Suprapubic skin (tissue), 4 donors: ENCODE measurements at places on chromosomes 4 and X. TPM values are rescaled to one million over a fixed set of nuclear protein-coding genes. Genes with fewer than 3 reads are reported as not detected.

- no peak overlapping the region for H3K27ac ChIP-seq
- H3K27me3 ChIP-seq: no peaks in the 10 kb centered on the region
- no peaks in the 10 kb centered on the region for H3K36me3 ChIP-seq
- no peak overlapping the region for H3K4me3 ChIP-seq
- no peaks in the 10 kb centered on the region for H3K4me1 ChIP-seq
Observed at GRCh38 chrX:132614297-132614696, 125.5 kb upstream of the MBNL3 start.

GRCh38 chr4:36281384-36282106 is at the start of gene DTHD1:
Gene DTHD1, plus strand, starts transcription at chr4:36281616. Its CDS starts 143 bp downstream, at chr4:36281759.
- H3K4me3 ChIP-seq: no peak within 1 kb of the TSS
- no peaks in the 10 kb centered on the region for H3K36me3 ChIP-seq
- no peaks in the 10 kb centered on the region for H3K27me3 ChIP-seq
- no peak for DNase-seq
- peaks cover 12% of the 10 kb centered on the region for H3K4me1 ChIP-seq

GDI1 gene
- total RNA-seq: 82.0 TPM

GPC3 gene
- total RNA-seq: 7.9 TPM

SMIM43 gene
- not detected for total RNA-seq
